ENCODE measurements at places on chromosomes 2 and 18. TPM values are rescaled to one million over a fixed set of nuclear protein-coding genes. Genes with fewer than 3 reads are reported as not detected.
A peak's percentile ranks its signal among the peaks of the same experiment; 100 is the strongest.

CYP27C1 gene
- total RNA-seq: not detected

SLC14A1 gene
- total RNA-seq: 0.26 TPM

CPO gene
- not detected for total RNA-seq

KCNK3 gene
- total RNA-seq: not detected

OR6B2 gene
- total RNA-seq: not detected

FSHR gene
- total RNA-seq: not detected

MYL12B gene
- 288 TPM for total RNA-seq

SNED1 gene
- 0.60 TPM for total RNA-seq

CAVIN2 gene
- not detected for total RNA-seq

BUB1 gene
- 103 TPM for total RNA-seq

TNS1 gene
- total RNA-seq: 0.40 TPM

CD8B gene
- 0.94 TPM for total RNA-seq

DNA sequence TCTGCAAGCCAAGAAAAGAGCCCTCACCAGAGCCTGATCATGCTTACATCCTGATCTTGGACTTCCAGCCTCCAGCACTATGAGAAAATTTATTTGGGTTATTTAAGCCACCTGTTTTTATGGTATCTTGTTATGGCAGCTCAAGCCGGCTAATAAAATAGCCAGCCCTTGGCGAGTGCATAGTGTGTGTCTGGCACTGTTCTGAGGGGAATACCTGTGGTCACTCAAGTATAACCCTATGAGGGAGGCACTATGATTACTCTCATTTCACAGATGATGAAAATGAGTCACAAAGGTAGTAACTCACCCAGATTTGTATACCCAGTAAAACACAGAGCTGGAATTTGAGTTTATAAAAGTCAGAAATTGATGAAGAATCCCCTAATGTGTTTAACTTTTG is 556.9 kb upstream of the SETBP1 start:
- no peak for DNase-seq

GRCh38 chr2:217058791-217059755 is 199.2 kb upstream of the TNP1 start:
- DNase-seq: no peak

DNA sequence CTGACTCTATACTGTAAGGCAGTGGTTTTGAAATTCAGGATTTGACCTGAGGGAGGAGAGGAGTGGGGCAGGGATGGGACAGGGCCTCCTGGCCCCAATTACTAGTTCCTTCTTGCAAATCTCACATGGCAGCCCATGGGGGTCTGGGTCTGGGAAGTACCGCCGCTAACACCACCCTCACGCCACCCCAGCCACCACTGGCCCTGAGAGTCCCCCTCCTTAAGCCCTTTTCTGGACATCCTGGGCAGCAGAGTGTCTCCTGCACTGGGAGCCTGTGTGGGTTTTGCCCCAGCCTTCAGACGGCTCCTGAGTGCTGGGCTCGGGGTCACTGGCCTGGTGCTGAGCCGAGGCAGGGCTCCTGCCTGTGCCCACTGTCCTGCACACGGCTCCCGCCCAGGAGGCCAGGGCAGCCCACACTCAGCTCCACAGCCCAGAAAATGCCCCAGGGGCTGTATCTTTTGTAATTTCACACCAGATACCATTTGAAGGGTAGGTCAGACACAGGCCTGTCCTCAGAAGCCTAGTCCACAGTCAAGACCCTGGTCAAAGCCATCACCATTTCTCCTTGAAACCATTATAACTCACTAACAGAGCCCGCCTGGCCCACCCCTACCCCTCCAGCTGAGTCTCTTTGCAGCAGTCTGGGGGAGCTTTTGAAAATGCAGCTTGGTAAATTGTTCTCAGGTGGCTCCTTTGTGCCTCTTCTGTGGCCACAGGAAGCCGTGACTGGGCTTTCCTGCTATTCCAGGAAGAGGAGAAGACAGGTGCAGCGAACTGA is 55.1 kb downstream of the CYP27C1 start:
- DNase-seq: no peak

DNA sequence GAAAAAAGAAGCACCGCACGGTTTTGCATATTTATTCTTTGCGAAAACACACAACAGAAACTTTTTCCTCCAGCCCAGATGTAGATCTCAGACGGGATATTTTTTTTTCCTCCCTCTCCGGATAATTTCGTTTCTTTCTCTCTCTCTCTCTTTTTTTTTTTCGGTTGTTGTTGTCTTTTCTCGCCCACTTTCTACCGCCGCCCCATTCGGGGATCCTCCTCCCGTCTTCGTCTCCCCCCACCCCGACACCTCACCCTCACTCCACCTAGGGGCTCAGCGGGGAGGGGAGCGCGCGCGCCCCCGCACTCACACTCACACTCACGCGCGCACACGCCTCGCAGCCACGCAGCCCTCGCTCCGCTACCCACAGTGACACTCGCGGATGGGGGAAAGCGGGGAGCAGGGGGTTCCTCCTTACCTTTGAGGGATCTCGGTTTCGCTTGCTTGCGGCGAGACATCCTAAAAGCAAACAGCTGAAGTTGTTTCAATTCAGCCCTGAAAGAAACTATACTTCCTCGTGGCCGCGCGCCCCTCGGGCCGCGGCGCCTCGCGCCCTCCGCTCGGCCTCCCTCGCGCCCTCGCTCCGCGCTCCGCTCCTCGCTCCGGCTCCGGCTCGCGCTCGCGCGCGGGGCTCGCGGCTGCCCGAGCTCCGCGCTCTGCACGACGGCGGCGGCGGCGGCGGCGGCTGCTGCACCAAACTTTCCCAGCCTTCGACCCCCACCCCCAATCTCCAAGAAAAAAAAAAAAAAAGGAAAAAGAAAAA is 1.3 kb downstream of the ZNF521 start:
- DNase-seq: peak; percentile 13

GRCh38 chr18:37362158-37362890 is 203.3 kb downstream of the CELF4 start:
- no peak for DNase-seq

DNA sequence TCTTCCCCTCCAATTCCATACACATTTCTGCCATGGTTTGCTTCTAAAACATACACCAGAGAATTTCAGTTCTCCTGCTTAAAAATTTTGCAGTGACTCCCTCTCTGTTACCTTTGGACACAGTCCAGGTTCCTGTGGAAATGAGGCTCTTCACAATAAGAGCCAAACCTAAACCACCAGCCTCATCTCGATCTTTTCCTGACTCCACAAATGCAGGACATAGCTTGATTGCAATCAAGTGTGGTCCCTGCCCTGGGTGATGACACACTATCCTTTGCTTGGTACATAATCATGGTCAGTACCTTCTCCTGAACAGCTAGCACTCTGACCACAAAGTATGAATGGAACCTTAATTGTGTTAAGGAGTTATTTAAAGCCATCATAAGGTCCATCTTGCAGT is 134.9 kb upstream of the CHAC2 start:
- DNase-seq: no peak

DNA sequence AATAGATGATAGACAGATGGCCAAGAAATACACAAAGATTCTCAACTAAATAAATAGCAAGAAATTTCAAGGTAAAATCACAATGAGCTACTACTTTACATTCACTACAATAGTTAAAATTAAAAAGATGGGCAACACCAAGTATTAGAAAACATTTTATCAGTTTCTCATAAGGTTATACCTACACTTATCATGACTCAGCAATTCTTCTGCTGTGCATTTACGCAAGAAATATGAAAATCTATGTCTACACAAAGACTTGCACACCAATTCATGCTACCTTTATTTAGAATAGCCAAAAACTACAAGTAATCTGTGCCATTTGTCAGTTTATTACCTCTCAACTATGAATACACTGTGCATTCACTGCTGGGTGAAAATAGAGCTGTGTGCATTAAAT is 937.4 kb upstream of the NRXN1 start:
- DNase-seq: no peak

DNA sequence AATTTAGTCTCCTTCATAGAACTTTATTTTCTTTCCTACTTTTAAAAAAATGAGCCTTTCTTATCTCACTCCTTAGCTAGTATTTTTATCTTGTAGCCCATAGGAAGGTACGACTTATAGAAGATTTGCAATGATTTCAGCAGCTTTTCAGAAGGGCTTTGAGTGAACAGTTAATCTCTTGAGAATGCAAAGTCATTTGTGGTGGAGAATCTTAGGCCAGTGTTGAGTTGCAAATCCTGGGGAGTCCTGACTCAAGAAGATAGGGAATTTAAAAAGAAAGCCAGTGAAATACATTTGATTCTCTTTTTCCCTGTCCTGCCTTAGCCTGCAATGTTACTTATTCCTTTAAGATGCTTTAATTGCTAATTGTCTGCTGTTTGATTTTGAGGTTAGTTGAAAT is 33.6 kb downstream of the LYPD6 start:
- DNase-seq: no peak

- no peak for DNase-seq
These were observed 139.5 kb downstream of the PIEZO2 start for GRCh38 chr18:11009869-11010268.

DNA sequence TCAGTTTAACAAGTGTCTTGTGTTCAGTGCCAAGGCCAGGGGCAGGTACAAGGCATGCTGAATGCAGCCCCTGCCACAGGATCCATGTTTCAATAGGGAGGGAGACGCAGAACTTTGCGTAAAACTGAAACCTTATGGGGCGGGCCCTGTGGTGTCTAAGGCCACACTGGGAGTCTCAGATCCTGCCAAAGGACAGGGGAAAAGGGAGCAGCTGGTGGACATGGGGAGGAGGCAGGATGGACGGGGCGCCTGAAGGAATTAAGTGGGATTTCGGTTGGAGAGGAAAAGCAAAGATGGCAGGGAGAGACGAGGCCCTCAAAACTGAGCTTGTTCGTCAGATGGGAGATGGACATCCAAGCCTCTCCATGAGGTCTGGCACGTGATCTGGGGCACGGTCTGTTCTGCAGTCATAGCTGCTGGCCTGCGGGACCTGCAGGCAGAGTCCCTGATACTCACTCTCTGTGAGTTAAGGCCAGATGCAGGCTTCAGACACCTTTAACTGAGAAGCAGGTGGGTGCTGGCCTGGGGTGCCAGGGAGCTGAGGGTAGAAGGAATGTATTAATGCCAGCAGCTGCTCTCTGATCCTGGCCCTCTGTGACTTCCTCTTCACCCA is 48.8 kb downstream of the TCF7L1 start:
- DNase-seq: no peak

DNA sequence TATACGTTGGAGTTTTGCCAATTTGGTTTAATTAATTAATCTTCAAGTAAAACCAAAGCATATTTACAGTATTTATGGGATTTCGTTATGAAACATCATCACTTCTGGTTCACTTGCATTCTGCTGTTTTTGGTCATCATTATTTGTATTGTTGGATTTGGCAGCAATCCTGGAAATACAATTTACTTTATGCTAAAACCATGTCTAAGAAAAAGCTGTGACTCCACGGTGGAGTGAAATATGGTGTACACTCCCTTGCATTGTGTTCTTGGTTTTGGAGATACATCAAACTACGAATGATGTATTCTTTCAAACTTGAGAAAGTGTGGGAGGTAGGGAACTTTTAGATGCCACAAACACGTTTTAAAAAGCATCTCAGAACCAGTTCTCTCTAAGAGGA is 106.4 kb downstream of the CTAGE1 start:
- DNase-seq: no peak

GRCh38 chr2:82811946-82812345 is 1647.1 kb downstream of the SUCLG1 start:
- DNase-seq: no peak

- DNase-seq: no peak
These were observed 503.9 kb downstream of the PID1 start for GRCh38 chr2:228767196-228767595.

DNA sequence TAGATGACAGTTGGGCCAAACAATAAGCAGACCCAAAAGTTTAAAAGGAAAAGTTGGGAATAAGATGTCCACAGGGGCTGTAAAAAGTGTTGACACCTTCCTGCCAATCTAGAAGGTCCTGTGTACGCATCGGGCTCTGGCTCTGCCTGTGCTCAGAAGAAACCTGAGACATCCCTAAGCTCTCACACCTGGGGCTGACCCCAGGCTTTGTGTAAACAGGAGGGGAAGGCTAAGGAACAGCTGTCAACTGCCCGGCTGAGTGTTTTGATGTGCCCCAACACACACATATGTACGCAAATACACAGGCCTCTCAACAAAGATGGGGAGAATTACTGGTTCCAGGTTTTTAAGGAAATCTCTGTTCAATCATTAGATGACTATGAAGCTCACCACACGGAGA is 59.5 kb downstream of the TMEM131 start:
- DNase-seq: no peak

DNA sequence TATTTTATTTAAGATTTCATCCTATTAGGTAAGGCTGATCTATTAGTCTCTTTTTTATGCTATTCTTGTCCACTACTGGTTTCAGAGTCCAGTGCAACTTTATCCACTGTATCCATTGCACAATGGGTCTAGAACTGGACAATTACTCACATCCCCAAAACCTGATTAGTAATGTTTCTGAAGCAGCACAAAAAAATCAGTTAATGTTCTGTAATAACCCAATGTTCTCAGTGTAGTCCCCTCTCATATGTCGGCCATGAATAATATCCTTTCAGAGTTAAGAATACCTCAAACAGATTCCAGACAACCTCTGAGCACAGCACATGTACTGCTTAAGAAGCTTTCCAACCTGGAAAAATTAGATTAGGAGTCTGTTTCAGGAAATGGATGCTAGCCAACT is 29.7 kb downstream of the MGAT4A start:
- no peak for DNase-seq

GRCh38 chr2:102451968-102452367 is 21.1 kb upstream of the SLC9A4 start:
- DNase-seq: no peak

GRCh38 chr2:238820916-238821315 is 27.0 kb upstream of the TWIST2 start:
- no peak for DNase-seq

GRCh38 chr2:46123013-46123412 is 174.2 kb upstream of the EPAS1 start:
- no peak for DNase-seq

- no peak for DNase-seq
These were observed 39.7 kb downstream of the RAPGEF4 start for GRCh38 chr2:172775319-172775718.

DNA sequence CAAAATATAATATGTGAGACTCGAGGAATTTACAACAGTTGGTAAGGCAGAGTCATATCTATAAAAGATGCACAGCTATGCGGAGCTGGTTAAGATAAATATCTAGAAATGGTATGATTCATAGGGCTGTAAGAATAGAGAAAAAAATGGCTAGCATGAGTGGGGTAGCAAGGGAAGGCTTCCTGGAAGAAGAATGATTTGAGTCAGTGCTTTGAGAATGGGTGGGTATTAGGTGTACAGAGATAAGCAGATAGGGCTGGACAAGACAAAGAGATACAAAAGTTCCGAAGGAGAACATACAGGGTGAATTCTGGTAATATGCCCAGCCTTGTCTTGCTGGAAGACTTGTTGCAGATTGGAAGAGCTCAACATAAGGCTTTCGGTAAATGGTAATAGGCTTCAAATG is 291.5 kb upstream of the CCDC68 start:
- DNase-seq: no peak

DNA sequence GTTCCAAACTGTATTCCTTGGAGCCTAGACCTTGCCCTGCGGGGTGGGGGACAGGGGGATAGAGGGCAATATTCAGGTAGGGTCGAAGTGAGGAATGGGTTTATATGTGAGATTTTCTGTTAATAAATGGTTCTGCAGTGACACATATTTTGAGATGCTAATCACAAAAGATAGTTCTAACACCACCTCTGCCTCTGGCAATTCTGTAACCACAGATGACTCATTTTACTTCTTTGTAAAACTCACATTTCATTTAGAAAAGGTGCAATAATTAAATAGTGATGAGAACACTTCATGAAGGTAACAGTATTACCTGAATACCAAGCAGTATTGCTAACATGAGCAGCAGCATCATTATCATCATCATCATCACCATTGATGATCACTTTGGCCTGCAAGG is 306.6 kb downstream of the SUCLG1 start:
- no peak for DNase-seq
